ENCODE measurements at places on chromosomes 13 and 19.
A peak's percentile ranks its signal among the peaks of the same experiment; 100 is the strongest.

GRCh38 chr13:99505814-99506269, 4.6 kb downstream of the TM9SF2 start:
- peak; percentile 22 for DNase-seq

DNA sequence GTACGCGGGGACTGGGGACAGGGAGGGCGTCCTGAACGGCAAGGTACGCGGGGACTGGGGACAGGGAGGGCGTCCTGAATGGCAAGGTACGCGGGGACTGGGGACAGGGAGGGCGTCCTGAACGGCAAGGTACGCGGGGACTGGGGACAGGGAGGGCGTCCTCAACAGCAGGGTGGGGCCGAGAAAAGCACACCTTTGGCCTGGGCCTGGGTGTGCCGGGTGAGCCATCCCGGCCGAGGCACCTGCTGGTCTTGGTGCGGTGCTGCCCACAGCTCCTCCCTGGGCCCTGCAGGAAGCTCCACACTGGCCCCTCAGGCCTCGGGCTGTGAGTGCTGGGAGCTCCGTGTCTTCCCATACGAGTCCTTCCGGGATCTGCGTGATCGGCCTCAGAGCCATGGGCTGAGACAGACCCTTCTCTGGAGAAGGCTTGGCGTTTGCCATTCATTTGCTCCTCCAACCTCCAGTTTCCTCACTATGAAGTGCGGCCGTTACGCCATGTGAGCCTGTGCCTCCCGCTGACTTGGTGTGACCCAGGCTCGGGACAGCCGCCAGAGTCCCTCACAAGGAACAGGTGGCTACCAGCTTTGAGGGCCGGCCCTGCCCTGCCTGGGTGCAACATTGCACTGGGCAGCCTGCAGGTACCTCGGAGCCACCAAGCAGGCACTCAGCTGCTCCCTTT, 7.8 kb upstream of the ZNF554 start:
- DNase-seq, result no peak

DNA sequence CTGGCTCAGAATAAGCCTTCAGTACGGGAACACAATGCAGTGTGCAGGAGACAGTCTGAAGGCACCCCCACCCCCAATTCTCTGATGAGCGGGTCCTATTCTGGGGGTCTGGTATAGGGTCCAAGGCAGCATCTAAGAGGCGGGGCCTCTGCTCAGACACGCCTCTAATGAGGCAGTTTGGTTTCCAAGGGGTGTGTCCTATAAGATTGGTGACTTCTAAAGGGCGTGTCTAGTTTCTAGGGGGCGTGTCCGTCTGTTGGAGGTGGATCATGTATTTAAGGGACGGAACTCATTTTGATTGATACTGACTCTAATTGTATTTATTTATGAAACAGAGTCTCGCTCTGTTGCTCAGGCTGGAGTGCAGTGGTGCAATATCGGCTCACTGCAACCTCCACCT, 8.7 kb downstream of the FIZ1 start:
- DNase-seq, result no peak

- DNase-seq, result no peak
Measured at GRCh38 chr13:113020323-113021080, 51.5 kb downstream of the MCF2L start.

GRCh38 chr19:33197591-33198000, 3.5 kb downstream of the LRP3 start:
- no peak for DNase-seq

- no peak for DNase-seq
Measured at GRCh38 chr13:48560657-48561337, 27.9 kb upstream of the RCBTB2 start.
